ENCODE measurements at places on chromosomes 12 and 14. TPM values are rescaled to one million over a fixed set of nuclear protein-coding genes. Genes with fewer than 3 reads are reported as not detected.

EPYC gene
- not detected for total RNA-seq

SLCO1B1 gene
- 0.49 TPM for total RNA-seq

PLBD2 gene
- 36.3 TPM for total RNA-seq

DACT1 gene
- 0.78 TPM for total RNA-seq

SERPINA1 gene
- 0.92 TPM for total RNA-seq

MMAB gene
- total RNA-seq = 27.9 TPM

VDR gene
- 3.9 TPM for total RNA-seq

LPAR5 gene
- total RNA-seq = 0.65 TPM

OR6J1 gene
- total RNA-seq = not detected

KLRC2 gene
- total RNA-seq = 1.5 TPM

LTBP2 gene
- total RNA-seq = 14.8 TPM

ABCD2 gene
- total RNA-seq = not detected

OTOGL gene
- total RNA-seq = 0.04 TPM

MOK gene
- 30.6 TPM for total RNA-seq

FAM161B gene
- 1.9 TPM for total RNA-seq

TAS2R10 gene
- not detected for total RNA-seq

STRAP gene
- total RNA-seq = 190 TPM

SMIM41 gene
- total RNA-seq = not detected

MRPL52 gene
- 135 TPM for total RNA-seq

ISCA2 gene
- total RNA-seq = 39.1 TPM

FOXG1 gene
- total RNA-seq = 0.08 TPM

NKX2-8 gene
- 1.0 TPM for total RNA-seq

PIWIL1 gene
- total RNA-seq = not detected

GALNT16 gene
- total RNA-seq = 3.6 TPM

OR4E2 gene
- not detected for total RNA-seq

GPR84 gene
- not detected for total RNA-seq

KCNH3 gene
- total RNA-seq = 3.0 TPM

FOXM1 gene
- 100 TPM for total RNA-seq

ATXN3 gene
- total RNA-seq = 23.1 TPM

GALNT9 gene
- total RNA-seq = 7.5 TPM

FGF6 gene
- total RNA-seq = not detected

IL31 gene
- not detected for total RNA-seq

ALDH1L2 gene
- 3.9 TPM for total RNA-seq

PSMC1 gene
- total RNA-seq = 227 TPM

TARBP2 gene
- 56.3 TPM for total RNA-seq

DENR gene
- total RNA-seq = 69.9 TPM

CLEC6A gene
- not detected for total RNA-seq

MED13L gene
- total RNA-seq = 24.2 TPM

NTS gene
- total RNA-seq = 51.1 TPM

GMFB gene
- total RNA-seq = 33.4 TPM

GRIP1 gene
- total RNA-seq = 3.3 TPM

CLEC2B gene
- total RNA-seq = 2.5 TPM

MYH6 gene
- not detected for total RNA-seq

PKP2 gene
- 2.9 TPM for total RNA-seq

SYT10 gene
- not detected for total RNA-seq

WDHD1 gene
- total RNA-seq = 13.5 TPM

DLGAP5 gene
- total RNA-seq = 38.1 TPM

KRT71 gene
- not detected for total RNA-seq

NR4A1 gene
- 45.1 TPM for total RNA-seq

SNW1 gene
- total RNA-seq = 87.7 TPM

C12orf54 gene
- total RNA-seq = not detected

IFT43 gene
- total RNA-seq = 40.3 TPM

ZNF384 gene
- total RNA-seq = 59.7 TPM

PLEKHG7 gene
- total RNA-seq = not detected

NT5DC3 gene
- 9.9 TPM for total RNA-seq

PPP1R36 gene
- total RNA-seq = 0.57 TPM

LGR5 gene
- total RNA-seq = not detected

CATSPERB gene
- total RNA-seq = not detected

Data from A549 treated with DMSO at 1 μM for 4 hours (cell line).